Stimulated activated CD8-positive, alpha-beta memory T cell treated with anti-CD3 and anti-CD28 coated beads, Interleukin-4, amount 100 ng/mL, for 1 hour (primary cell): ENCODE measurements at places on chromosomes 7 and 10.

DNA sequence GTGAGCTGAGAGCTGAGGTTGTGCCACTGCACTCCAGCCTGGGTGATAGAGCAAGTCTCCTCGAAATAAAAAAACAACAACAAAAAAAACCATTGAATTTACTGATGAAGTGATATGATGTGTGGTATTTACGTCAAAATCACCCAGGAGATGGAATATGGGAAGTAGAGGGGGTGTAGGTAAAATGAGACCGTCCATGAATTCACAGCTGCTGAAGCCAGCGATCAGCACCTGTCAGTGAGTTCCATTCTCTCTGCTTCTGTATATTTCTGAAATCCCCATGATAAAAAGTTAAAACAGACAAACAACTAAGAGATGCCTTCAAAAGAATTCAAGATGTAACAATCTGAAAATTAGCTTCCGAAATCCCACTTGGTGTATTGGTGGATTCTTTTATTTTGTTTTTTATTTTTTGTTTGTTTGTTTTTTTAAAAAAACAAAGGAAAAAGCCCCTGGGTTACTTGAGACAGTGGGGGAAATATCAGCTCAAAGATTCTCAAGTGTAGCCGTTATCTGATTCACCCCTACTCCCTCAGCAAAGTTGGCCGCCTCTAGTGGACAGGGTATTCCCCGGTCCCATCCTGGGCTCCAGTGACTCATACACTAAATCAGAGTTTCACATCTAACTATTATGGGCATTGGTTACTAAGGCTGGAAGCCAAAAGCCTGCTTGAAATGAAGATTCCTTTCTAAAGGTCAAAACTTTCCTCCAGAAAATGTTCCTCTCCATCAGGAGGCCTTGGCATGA, 76.4 kb downstream of the MAP3K8 start:
- no peak for DNase-seq

- no peak for DNase-seq
Observed at GRCh38 chr10:97689559-97690020, 2.5 kb upstream of the AVPI1 start.

DNA sequence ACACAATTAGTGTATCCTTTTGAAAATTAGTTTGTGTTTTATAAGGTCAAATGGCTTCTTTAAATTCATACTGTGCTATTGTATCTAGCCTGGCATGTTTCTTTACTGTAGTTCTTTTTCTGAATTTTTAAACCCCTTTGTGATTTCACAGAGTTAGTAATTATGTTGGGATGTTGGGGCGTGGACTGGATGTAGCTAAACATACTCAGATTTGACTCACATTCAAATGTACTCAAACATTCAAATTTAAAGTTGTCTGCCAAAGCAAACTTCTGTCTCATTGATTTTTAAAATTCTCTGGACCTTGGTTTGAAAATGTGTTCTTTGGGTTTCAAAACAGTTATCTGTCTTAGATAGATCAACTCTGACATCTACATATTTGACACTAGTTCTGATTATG, 7.2 kb upstream of the NRP1 start:
- DNase-seq = no peak

DNA sequence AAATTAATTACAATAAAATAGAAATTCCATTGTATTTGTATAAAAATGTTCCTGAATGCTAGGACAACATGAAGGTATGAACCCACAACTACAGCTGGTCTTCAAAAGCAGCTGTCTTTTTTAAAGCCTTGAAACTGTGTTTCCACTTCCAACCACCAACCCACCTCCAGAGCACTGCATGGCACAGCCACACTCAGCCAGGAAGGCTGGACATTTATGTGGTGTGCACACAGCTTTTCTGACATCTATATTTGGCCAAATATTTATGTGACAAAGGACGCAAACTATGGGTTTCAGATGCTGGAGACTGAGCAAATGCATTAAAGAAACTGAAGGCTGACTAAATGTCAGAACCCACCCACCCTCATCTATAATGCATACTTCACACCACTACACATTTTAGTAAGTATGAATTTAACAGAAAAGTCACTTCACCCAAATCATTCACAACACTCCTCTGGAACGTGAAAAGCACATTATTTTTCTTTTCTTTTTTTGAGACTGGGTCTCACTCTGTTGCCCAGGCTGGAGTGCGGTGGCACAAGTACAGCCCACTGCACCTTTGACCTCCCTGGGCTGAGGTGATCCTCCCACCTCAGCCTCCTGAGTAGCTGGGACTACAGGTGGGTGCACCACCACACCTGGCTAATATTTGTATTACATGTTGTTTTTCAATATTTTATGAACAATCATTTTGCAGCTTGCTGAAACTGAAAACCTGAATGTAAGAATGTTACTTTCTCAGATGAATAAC, 27.9 kb upstream of the DAGLB start:
- DNase-seq = no peak

DNA sequence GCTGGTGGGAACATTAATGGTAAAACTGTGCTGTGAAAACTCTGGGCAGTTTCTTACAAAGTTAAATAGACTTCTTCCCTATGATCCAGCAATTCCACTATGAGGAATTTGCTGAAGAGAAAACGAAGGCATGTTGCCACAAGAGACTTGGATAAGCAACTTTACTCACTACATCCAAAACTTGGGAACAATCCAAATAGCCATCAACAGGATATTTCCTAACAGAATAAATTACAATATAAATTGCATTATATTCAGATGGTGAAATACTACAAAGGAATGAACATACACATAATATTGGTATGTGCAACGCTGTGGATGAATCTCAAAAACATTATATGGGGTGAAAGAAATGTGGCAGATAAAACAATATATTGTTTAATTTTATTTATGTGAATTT, 21.4 kb upstream of the MKI67 start:
- no peak for DNase-seq

- DNase-seq = no peak
Observed at GRCh38 chr7:40199076-40199802, 64.4 kb downstream of the SUGCT start.

GRCh38 chr7:17434841-17435692, 136.6 kb downstream of the AHR start:
- DNase-seq = no peak

GRCh38 chr7:90706072-90706716, 110.1 kb downstream of the CDK14 start:
- no peak for DNase-seq

DNA sequence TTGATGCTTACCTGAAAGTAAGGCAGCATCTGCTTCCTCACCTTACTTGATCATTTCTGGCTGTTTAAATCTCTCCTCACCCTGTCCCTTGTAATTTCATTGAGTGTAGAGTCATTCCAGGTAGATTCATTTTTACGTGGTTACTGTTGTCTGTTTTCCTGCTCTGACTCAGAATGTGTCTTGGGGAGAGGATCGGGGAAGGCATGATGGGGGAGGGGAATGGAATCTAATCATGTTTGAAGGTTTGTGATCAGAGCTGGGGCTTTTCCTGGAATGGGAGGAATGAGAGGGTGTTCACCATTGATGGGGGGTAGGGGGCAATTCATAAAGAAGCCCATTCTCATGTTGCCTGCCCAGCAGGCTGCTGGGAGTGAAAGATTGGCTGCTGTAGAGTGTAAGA, 18.7 kb downstream of the SEC24C start:
- DNase-seq = no peak

DNA sequence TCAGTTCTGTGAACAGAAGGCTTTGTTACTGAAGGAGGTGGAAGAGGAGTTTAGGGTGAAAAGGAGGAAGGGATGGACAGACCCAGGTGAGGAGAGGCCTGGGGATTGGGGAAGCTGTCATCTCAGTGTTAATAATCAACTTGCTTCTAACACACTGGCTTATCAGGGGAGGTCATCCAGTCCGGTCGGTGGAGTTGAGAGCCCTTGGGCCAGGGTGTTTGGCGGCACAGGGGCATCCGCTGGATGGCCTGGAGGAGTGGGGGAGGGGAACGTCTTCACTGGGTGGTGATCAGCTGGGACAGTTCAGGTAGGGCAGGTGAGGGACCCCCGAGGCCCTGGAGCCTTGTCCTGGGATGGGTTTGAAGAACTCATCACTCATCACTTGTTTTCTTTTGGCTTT, 33.9 kb downstream of the SHH start:
- DNase-seq = no peak

DNA sequence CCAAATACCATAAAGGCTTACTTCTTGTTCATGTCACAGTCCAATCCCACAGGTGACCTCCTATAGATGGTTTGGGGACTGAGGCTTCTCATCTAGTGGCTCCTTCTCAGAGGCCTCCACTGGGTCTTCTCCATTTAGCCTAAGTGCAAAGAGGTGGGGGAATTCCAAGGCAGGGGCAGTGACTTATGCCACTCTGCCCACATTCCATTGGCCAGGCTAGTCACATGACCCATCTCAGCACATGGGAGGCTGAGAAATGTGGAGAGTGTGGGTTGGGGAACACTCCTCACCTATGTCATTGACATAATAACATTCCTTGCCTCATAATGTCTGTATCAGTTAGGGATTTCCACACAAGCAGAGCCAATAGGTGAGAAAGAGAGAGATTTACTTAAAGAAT, 104.3 kb upstream of the PLXNA4 start:
- DNase-seq = no peak

GRCh38 chr10:125641398-125641797, 41.6 kb downstream of the TEX36 start:
- DNase-seq = no peak

DNA sequence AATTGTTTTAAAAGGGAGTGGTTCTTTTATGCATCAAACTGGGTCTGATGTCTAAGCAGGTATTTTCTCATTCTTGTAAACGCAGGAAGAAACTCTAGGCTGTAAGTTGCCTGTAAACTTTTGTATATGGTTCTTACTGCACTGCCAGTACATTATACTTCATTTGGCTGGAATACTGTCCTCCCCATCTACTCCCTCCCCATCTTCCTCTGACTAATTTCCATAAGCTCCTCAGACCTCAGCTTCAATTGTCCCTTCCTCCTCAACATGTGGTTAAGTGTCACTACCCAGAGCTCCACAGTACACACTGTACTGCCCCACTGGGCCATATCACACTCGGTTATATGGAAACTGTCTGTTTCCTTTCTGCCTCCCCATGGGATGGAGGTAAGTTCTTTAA, 161.4 kb upstream of the MDFIC start:
- DNase-seq = no peak

- no peak for DNase-seq
Observed at GRCh38 chr7:15571301-15571878, 9.6 kb upstream of the AGMO start.

- no peak for DNase-seq
Observed at GRCh38 chr10:95229724-95230627, 35.9 kb downstream of the ACSM6 start.

DNA sequence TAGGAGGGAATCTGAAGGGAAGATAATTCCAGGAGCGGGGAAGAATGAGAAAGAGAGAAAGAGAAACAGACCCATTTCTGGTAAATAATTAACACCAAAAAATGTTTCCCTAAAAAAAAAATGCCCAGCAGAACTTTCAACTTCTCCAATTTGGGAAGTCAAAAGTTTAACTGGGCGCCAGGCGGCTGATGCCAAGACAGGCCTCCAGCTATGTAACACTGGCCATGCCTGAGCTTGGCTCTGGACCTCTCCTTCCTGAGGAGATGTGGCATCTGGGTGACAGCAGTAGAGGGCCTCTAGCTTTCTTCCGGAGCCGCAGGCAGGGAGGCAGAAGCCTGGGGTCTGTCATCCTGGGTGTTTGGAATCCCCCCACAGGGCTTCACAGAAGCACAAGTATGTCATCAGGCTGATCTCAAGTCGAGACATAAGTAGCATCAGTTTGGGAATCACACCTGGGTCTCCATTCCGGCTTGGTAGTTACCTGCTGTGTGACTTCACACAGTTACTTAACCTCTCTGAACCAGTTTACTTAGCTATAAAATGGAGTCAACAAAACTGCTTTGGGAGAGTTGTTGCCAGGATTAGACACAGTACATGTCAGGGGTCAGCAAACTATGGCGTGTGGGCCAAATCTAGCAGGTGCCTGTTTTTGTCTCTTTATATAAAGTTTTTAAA, 50.5 kb upstream of the TCF7L2 start:
- DNase-seq = no peak

GRCh38 chr10:27485986-27486385, 18.1 kb upstream of the RAB18 start:
- DNase-seq = no peak

- DNase-seq = no peak
Observed at GRCh38 chr10:91296471-91296870, 76.0 kb downstream of the PCGF5 start.

- no peak for DNase-seq
Observed at GRCh38 chr10:49090189-49090575, 25.1 kb downstream of the VSTM4 start.

GRCh38 chr7:124940306-124940705, 10.7 kb upstream of the POT1 start:
- DNase-seq = no peak

- DNase-seq = no peak
Observed at GRCh38 chr7:71133856-71134255, 1.9 kb downstream of the GALNT17 start.

DNA sequence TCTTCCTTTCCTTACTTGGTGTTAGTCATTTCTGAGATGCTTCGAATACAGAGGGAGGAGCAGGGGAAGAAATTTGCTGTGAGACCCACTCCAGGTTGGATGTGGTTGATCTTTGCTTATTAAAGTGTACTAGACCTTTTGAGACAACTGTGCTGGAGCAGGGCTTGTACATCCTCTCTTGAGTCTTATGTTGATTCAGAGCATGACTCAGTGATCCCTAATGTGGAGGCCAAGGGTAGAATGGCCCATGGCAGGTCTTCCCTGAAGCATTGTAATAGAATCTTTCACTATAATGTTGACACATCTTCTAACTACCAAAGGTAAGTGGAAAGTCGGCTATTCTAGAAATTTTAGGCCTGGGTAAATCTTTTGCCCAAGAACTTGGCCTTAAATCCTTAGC, 17.0 kb upstream of the SFR1 start:
- DNase-seq = no peak

GRCh38 chr10:89022734-89023133, 32.1 kb downstream of the FAS start:
- DNase-seq = no peak

GRCh38 chr10:43237631-43238446, 29.0 kb downstream of the RASGEF1A start:
- DNase-seq = no peak

GRCh38 chr10:31123946-31124345, 92.3 kb upstream of the ZNF438 start:
- DNase-seq = no peak

DNA sequence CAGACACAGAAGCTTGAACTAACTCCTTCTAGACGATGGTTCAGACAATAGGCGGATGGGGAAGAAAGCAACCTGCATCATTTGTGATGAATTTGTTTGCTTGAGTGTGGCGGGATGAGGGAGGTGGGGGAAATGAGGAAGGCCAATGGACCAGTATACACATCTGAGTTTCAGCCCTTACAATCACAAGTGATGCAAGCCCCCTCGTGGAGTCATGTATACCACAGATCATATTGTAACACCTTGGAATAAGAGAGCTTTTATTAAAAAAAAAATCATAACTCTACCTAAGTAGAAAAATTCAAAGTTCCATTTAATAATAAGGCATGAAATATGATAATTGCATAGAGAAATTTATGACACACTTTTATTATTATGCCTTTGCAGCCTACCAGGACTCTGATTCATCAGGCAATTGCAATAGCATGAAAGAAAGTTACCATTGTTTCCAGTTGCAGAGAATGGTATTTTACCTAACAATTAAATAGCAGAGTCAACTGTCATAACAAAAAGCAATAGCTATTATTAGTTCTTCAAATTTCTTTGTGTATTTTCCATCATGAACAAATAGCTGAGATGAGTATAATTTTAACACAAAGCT, 230.2 kb upstream of the AKR1E2 start:
- DNase-seq = no peak
